ENCODE measurements at places on chromosomes 11 and 22. TPM values are rescaled to one million over a fixed set of nuclear protein-coding genes. Genes with fewer than 3 reads are reported as not detected.

The MRPL16 gene
- 24.2 TPM for total RNA-seq

The FAM83F gene
- not detected for total RNA-seq

The OR8D4 gene
- not detected for total RNA-seq

The SYT12 gene
- total RNA-seq: 0.14 TPM

The KRTAP5-1 gene
- total RNA-seq: not detected

The SAA2 gene
- 0.30 TPM for total RNA-seq

The PANX3 gene
- total RNA-seq: not detected

The SNX32 gene
- 1.8 TPM for total RNA-seq

The SULT4A1 gene
- total RNA-seq: 0.30 TPM

The OR51B5 gene
- 0.30 TPM for total RNA-seq

The WBP2NL gene
- 0.60 TPM for total RNA-seq

The MS4A1 gene
- total RNA-seq: not detected

The DRD2 gene
- not detected for total RNA-seq

The MCHR1 gene
- 1.7 TPM for total RNA-seq

The SNX19 gene
- total RNA-seq: 103 TPM

The TRIM51 gene
- not detected for total RNA-seq

The DCHS1 gene
- total RNA-seq: 10.4 TPM

The MS4A3 gene
- total RNA-seq: not detected

The PPP6R2 gene
- total RNA-seq: 60.3 TPM

The BATF2 gene
- total RNA-seq: under 0.01 TPM

The KLHDC7B gene
- total RNA-seq: 1.1 TPM

The MRGPRX4 gene
- total RNA-seq: not detected

The NLRP10 gene
- total RNA-seq: not detected

The PHLDB1 gene
- 140 TPM for total RNA-seq

The PRR5 gene
- 16.3 TPM for total RNA-seq

The ANKRD49 gene
- 16.6 TPM for total RNA-seq

The ZPR1 gene
- 45.7 TPM for total RNA-seq

The THY1 gene
- 713 TPM for total RNA-seq

The JAM3 gene
- total RNA-seq: 148 TPM

The GLB1L3 gene
- not detected for total RNA-seq

The LMNTD2 gene
- 0.60 TPM for total RNA-seq

The FAM111A gene
- 46.3 TPM for total RNA-seq

The CARS1 gene
- total RNA-seq: 87.9 TPM

The DCDC1 gene
- 0.30 TPM for total RNA-seq

The CYB5R2 gene
- total RNA-seq: 3.7 TPM

The EPS8L2 gene
- 31.3 TPM for total RNA-seq

The APOL5 gene
- not detected for total RNA-seq

The SCGB1D2 gene
- not detected for total RNA-seq

The ANO5 gene
- total RNA-seq: not detected

The TIGD3 gene
- total RNA-seq: 0.30 TPM

The GAS2 gene
- 1.5 TPM for total RNA-seq

The SYCE3 gene
- total RNA-seq: not detected

The DYNC2H1 gene
- 55.8 TPM for total RNA-seq

The NADSYN1 gene
- 100 TPM for total RNA-seq

The TCN1 gene
- total RNA-seq: not detected

The TSPAN18 gene
- total RNA-seq: 0.30 TPM

The TBX1 gene
- total RNA-seq: not detected

The ZNF202 gene
- total RNA-seq: 6.2 TPM

The VPREB1 gene
- not detected for total RNA-seq

The TSSC4 gene
- 41.4 TPM for total RNA-seq

The POTEH gene
- total RNA-seq: not detected

The XKR3 gene
- not detected for total RNA-seq

The OR52E8 gene
- total RNA-seq: not detected

The HBE1 gene
- total RNA-seq: 0.23 TPM

The NDUFV1 gene
- total RNA-seq: 147 TPM

The CALCB gene
- total RNA-seq: not detected

The MLC1 gene
- 0.18 TPM for total RNA-seq

The NXPE4 gene
- not detected for total RNA-seq
